Germinal center (tissue), 1 donor: ENCODE measurements at places on chromosomes 4 and X.

GRCh38 chr4:180635281-180635680 lies 1607.9 kb upstream of the TENM3 start:
- DNase-seq, result no peak

- DNase-seq, result no peak
Observed at GRCh38 chr4:115292320-115293092, 179.1 kb upstream of the NDST4 start.

DNA sequence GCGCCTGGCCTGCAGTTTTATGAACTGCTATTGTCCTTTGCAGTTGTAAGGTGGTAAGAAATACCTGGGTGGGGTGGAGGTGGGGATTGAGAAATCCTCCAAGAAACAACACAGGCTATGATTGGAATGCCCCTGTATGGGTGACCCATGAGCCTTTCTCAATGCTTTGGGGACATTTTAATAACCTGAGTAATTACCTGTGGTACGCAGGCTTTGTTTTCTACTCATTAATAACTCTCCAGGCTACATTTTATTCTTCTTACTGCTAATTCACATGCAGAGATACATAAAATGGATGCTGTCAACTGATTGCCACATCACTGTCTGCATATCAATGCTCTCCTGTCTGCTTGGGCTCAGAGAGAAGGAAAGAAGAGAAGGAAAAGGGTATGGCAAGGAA lies 41.8 kb downstream of the PHEX start:
- no peak for DNase-seq

DNA sequence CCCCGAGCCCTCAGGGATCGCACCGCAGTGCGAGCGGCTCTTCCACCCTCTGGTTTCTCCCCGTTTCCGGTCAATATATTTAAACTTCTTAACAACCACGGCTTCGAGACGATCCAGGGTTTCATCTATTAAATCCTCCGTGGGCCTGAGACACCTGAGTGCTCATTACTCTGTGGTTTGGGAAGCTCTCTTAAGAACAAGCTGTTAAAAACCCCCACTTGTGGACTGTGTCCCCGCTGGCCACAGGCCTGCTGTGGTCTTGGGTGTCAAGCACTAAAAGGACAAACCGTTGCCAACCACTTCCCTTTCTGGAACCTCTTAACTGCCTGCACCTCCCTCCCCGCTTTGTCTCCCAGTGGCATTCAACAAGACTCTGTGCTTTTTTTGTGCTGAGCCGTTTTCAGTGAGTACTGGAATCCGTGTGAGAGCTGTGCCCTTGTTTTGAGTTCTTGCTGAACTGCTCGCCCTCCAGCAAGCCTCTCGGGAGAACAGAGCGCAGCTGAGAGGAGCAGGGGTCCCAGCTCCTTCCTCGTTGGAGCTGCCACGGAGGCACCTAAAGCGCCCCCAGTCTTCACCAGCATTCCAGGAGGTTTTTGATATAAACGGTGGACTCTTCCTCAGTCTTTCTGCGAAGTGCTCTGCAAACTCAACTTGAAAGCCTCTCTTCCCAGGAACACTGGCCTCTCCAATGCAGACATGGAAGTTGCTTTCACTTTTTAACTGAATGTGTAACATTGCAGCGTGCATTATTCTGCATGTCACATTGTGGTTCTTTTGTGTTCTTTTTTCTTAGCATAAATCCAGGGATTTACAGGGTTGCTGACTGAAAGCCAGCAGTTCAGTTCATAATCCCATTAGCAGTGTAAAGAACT lies 691 bp upstream of the IGFBP7 start:
- peak; percentile 7 for DNase-seq

- DNase-seq, result no peak
Observed at GRCh38 chr4:83556006-83556707, 20.2 kb downstream of the GPAT3 start.

DNA sequence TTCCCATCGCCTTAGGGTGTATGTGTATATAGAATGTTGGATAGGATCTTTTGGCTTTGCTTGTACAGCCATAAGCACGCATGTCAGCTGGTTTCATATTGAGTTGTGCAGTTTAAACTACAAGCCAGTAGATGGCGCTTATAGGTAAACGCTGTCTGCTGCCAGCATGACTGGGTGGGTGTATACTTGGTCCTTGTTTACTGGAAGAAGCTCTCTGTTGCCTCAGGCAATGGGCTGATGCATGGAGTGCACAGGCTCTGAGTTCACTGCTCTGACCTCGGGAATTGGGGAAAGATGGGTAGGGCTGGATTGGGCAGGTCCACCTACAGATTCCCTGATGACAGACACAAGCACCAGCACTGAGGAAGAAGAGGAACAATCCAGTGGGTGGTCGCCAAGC lies 831.5 kb downstream of the STIM2 start:
- DNase-seq, result no peak
